ENCODE measurements at places on chromosomes 2 and 18. TPM values are rescaled to one million over a fixed set of nuclear protein-coding genes. Genes with fewer than 3 reads are reported as not detected.

NPHP1 gene
- 8.5 TPM for total RNA-seq

- peaks cover 33% of the 10 kb centered on the region for H3K4me1 ChIP-seq
- peaks cover 43% of the 10 kb centered on the region for H3K36me3 ChIP-seq
- no peak for DNase-seq
- no peak overlapping the region for H3K27ac ChIP-seq
- H3K27me3 ChIP-seq = no peaks in the 10 kb centered on the region
Measured at GRCh38 chr2:144404586-144405314, 115.2 kb downstream of the ZEB2 start.

DNA sequence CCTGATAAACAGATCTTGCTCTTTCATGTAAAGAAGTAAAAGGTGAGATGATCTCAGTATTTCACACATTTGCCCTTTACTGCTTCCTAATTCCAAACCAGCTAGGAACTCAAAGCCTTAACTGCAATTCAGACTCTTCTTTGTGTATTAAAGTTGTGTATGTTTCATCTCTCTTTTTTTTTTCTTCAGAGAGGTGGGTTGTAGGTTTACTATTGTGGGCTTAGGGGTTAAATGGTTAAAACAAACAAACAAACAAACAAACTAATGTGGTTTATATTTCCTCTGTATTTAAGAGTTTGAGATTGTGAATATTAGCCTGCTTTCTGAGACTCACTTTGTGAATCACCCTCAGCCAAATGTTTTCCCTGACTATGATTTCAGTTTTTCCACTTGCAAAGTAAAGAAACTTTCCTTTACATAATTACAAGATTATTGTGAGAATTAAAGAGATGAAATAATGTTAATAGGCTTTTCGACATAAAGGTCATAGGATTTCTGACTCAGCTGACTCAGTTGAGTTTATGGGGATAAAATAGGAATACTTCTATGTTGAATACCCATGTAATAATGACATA is 2.8 kb downstream of the GULP1 start:
- peak overlapping the region; percentile 100 for H3K4me3 ChIP-seq
- H3K4me1 ChIP-seq = peaks cover 54% of the 10 kb centered on the region
- peaks cover 3% of the 10 kb centered on the region for H3K27me3 ChIP-seq
- DNase-seq = no peak

CROCC2 gene
- total RNA-seq = not detected

OSR1 gene
- 0.45 TPM for total RNA-seq

DNA sequence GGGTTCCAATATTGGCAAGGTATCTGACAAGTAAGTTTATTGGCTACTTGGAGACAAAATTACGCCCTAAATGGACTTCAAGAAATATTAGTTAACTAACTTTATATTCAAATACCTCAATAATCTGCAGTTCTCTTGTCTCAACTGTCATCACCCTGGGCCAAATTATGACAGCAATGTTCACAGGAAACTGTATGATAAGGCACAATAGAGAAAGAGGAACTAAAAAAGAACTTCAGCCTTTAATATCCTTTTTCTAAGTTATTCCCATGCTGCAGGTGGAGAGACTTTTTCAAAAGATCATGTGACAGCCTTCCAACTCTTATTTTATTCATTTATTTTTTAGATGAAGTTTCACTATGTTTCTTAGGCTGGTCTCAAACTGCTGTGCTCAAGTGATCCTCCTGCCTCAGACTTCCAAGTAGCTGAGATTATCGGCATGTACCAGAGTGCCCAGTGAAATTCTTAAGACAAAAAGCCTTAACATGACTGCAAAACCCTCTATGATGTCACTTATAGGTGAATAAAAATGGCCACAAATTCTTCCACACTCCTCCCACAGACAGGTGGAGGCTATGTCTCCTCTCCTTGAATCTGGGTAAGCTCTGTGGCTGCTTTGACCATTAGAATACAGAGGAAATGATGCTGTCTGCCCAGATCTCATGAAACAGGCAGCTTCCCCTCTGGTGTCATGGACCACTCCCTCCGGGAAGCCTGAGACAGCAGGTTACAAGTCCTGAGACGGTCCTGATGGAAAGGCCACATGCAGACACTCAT is 211.0 kb downstream of the TGIF1 start:
- H3K4me3 ChIP-seq = no peak overlapping the region
- no peaks in the 10 kb centered on the region for H3K36me3 ChIP-seq
- DNase-seq = no peak

POTEE gene
- 1.0 TPM for total RNA-seq

SPR gene
- 6.3 TPM for total RNA-seq

GRCh38 chr2:150675807-150676206 is 188.3 kb upstream of the RND3 start:
- H3K4me1 ChIP-seq = peaks cover 11% of the 10 kb centered on the region
- H3K27me3 ChIP-seq = no peaks in the 10 kb centered on the region
- peaks cover 4% of the 10 kb centered on the region for H3K36me3 ChIP-seq
- DNase-seq = no peak

C2orf15 gene
- 0.23 TPM for total RNA-seq

- H3K4me1 ChIP-seq = peaks cover 8% of the 10 kb centered on the region
- no peak overlapping the region for H3K27ac ChIP-seq
- no peaks in the 10 kb centered on the region for H3K36me3 ChIP-seq
- H3K27me3 ChIP-seq = no peaks in the 10 kb centered on the region
Measured at GRCh38 chr2:52456561-52457377, 1310.8 kb upstream of the CHAC2 start.

- peak overlapping the region; percentile 72 for H3K4me3 ChIP-seq
- H3K4me1 ChIP-seq = peaks cover 51% of the 10 kb centered on the region
- peaks cover 88% of the 10 kb centered on the region for H3K27me3 ChIP-seq
- DNase-seq = no peak
- H3K27ac ChIP-seq = no peak overlapping the region
Measured at GRCh38 chr2:66430505-66431273, 4.2 kb upstream of the MEIS1 start.

ARHGAP15 gene
- total RNA-seq = 2.8 TPM

GTF2A1L gene
- not detected for total RNA-seq

DNA sequence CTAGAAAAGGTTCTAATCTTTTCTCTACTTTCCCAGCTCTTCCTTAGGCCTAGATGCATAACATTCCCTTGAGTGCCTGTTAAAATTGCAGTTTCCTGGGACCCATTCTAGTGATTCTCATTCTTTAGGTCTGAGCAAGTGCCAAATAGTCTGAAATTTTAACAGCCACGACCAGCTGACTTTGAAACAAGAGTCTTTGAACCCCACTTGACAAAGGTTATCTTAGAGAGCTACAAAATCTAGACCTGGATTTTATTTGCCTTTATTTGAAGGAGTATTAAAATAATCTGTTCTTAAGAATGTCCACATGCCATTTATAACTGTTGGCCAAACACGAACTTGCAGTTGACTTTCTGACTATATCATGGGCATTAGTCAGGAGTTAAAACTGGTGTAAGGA is 110.2 kb upstream of the LHCGR start:
- H3K27me3 ChIP-seq = no peaks in the 10 kb centered on the region
- no peak for DNase-seq
- no peak overlapping the region for H3K4me3 ChIP-seq
- H3K27ac ChIP-seq = no peak overlapping the region

GPR45 gene
- total RNA-seq = 0.30 TPM

RIT2 gene
- not detected for total RNA-seq

DNA sequence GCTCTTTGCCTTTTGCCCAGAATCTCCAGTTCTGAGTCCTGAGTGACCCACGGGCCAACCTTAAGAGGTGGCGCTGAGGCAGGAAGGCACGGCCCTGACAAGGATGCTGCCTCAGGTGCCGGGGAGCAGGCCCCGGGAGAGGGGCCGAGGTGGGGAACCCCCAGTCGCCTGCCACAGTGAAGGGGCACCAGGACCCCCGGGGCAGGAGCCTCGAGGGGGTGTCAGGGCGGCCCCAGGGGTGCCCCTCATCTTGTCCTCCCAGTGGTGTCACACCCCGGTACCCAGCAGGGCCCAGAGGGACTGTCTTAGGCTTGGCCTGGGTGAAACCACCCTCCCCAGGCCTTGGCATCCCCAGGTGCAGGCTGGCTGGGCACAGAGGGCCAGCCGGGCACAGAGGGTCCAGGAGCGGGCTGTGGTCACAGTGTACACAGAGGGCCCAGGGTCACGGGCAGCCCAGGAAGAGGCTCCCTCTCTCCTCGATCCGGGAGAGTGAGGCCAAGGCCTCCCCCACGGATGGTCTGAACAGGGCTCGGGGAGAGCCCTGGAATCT is 1.0 kb downstream of the PDCD1 start:
- DNase-seq = no peak
- peaks cover 10% of the 10 kb centered on the region for H3K4me1 ChIP-seq
- H3K27me3 ChIP-seq = no peaks in the 10 kb centered on the region
- H3K4me3 ChIP-seq = no peak overlapping the region
- no peaks in the 10 kb centered on the region for H3K36me3 ChIP-seq

DNA sequence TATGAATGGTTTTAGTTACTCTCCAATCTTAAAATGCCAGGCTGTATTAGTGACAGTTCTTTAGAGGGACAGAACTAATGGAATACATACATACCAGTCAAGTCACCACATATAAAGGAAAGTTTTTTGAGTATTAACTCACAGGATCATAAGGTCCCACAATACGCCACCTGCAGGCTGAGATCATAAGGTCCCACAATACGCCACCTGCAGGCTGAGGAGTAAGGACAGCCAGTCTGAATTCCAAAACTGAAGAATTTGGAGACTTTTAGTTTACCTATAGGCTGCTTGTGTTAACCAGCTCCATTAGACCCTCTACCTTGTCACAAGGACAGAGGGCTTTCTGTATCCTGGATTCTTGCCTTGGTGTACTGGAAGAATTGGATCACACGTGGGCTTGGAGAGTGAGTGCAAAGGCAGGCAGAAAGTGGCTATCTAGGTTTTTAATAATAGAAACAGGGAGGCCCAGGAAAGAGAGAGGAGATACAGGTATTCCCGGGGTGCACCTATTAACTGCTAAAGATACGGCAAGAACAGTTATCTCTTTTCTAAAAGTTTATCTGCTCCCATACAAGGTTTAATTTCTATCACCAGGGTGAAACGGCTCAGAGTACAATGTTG is 234.9 kb upstream of the CYRIA start:
- H3K27me3 ChIP-seq = no peaks in the 10 kb centered on the region
- H3K4me1 ChIP-seq = no peaks in the 10 kb centered on the region
- H3K27ac ChIP-seq = no peak overlapping the region
- no peak overlapping the region for H3K4me3 ChIP-seq

DNA sequence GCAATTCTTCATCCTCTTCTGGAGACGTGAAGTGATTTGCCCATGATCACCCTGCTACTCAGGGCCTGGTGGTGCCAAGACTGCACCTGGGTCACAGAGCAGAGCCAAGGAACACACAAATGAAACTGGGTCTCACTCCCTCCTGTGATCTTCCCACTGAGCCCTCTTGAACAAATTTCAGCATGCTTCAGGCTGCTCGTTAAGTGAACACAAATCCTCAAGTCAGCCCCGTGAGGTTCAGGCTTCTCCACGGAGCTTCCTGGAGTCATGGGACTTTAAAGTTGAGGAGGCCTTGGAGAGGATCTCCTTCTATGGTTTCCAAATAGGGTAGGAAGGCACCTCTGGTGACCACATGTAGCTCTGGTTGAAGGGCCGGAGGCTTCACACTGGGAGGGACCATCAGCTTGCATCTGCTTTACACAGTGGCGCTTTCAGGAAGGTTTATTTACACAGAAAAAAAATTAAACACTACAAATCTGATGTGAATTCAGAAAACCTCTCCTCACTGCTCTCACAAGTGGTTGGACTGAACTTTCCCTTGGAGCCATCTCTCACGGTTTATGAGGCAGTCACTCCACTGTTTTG is 255.4 kb downstream of the LOXHD1 start:
- no peak overlapping the region for H3K4me3 ChIP-seq
- H3K27me3 ChIP-seq = no peaks in the 10 kb centered on the region
- DNase-seq = no peak
- peaks cover 24% of the 10 kb centered on the region for H3K4me1 ChIP-seq
- no peak overlapping the region for H3K27ac ChIP-seq
- no peaks in the 10 kb centered on the region for H3K36me3 ChIP-seq

DNA sequence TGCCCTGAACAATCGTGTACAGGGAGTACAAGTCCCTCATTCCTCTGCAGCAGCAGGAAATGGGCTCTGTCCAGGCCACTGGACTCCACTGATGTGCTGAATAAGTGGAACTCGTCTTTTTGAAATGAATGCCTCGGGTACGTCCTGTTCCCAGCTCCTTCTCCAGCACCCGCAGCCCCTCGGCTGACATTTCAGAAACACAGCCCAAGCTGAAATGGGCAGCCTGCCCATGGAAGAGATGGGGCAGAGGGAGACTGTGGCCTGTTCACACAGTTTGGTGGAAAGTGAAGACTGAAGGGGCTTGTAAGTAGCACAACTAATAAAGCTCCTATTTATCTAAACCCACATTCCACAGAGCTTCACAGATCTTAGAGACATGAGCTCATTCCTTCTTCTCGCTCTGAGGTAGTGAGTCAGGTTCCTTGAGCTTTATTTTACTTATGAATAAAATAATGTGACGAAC is 498.6 kb downstream of the TXNL1 start:
- H3K4me3 ChIP-seq = no peak overlapping the region
- no peak for DNase-seq
- no peaks in the 10 kb centered on the region for H3K4me1 ChIP-seq
- no peaks in the 10 kb centered on the region for H3K36me3 ChIP-seq
- H3K27ac ChIP-seq = no peak overlapping the region

DNA sequence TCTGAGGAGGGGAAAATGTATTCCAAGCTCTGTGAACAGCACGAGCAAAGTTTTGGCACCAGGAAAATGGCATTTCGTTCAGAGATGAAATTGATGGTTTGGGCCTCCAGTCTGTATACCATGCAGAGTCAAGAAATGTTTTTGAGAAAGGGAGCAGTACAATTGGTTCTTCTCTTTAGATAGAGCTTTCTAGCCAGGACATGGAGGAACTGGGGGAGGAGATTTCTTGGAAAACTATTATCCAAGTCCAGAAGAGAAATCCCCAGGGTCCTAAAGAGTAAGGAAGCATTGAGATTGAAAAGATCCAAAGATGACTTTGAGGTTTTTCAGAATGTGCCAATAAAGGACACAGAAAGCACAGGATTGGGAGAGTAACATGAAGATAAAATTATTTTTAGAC is 432.4 kb downstream of the TNS1 start:
- DNase-seq = no peak
- peaks cover 8% of the 10 kb centered on the region for H3K4me1 ChIP-seq
- no peaks in the 10 kb centered on the region for H3K27me3 ChIP-seq
- H3K36me3 ChIP-seq = peaks cover 2% of the 10 kb centered on the region

- H3K27me3 ChIP-seq = no peaks in the 10 kb centered on the region
- H3K36me3 ChIP-seq = peaks cover 36% of the 10 kb centered on the region
- DNase-seq = no peak
- peaks cover 5% of the 10 kb centered on the region for H3K4me1 ChIP-seq
Measured at GRCh38 chr18:13710414-13710831, 15.9 kb downstream of the FAM210A start.

DNA sequence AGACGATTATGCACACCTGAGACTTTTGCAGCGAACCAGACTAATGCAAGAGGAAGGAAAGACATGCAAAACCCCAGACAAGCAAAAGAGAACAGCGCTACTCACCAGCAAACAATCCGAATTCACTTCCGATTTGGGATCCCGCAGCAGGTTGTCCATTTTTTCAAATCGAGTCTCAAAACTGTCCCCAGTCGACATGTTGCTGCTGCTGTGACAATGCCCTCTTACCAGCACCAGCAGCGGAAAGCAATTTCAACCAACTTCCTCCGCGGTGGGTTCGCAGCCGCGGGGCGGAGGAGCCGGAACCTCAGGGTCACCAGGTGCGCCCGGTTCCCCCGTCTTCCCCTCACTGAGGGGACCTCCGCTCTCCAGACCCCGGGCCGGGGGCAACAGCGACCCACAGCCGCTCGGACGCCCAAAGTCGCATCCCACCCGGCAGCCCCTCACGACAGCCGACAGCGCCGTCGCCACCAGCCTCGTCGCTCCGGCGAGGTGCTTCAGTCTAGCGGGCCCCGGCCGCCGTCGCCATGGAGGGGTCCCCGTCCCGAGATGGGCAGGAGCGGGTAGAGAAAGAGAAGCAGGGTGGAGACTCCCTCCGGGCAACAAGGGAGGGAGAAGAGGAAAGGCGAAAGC is 784 bp downstream of the ROCK1 start:
- no peak for DNase-seq
- H3K36me3 ChIP-seq = peaks cover 4% of the 10 kb centered on the region
- peaks cover 22% of the 10 kb centered on the region for H3K4me1 ChIP-seq
- no peak overlapping the region for H3K4me3 ChIP-seq

Measured in neural crest cell (in vitro differentiated cells).